ENCODE measurements at places on chromosomes 7 and 10. TPM values are rescaled to one million over a fixed set of nuclear protein-coding genes. Genes with fewer than 3 reads are reported as not detected.

- DNase-seq: peak; percentile 25
These were observed 464.9 kb upstream of the NRP1 start for GRCh38 chr10:33799281-33799943.

Gene UPP1
- 11.7 TPM for total RNA-seq

Gene MYH16
- 0.34 TPM for total RNA-seq

DNA sequence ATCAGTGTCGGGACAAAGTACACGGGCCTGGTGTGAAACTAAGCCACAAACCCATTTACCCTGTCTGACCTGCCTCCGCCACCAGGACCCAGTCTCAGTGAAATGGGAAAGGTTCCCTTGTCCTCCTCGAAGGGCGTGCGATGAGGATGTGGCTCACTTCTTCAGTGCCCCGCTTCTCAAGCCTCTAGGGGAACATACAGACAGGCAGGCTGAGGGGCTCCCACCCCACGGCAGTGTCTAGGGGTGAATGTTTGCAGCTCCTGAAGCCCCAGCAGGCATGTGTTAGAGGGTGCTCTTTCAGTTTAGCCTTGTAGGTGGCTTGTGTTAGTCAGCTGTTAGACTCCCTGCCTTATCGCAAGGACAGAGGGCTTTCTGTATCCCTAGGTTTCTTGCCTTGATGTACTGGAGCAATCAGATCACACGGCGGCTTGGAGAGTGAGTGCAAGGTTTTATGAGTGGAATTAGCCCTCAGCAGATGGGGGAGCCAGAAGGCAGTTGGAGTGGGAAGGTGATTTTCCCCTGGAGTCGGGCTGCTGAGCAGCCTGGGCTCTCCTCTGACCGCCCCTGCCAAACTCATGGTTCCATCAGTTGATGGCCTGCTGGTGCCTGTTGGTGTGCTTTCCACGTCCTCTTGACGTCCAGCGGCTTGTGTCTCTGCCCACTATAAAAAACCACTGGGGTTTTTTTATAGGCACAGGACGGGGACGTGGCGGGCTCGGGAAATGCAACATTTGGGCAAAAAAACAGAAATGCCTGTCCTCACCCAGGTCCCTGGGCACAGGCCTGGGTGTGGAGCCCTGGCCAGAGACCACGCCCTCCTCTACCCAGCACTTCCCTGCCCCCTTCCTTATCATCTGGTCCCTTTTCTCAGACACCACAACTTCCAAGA, 759 bp downstream of the NUDT1 start:
- DNase-seq: peak; percentile 50

- no peak for DNase-seq
These were observed 7.7 kb downstream of the PON1 start for GRCh38 chr7:95316588-95316987.

- DNase-seq: no peak
These were observed 106.4 kb upstream of the GJD4 start for GRCh38 chr10:35498693-35499092.

DNA sequence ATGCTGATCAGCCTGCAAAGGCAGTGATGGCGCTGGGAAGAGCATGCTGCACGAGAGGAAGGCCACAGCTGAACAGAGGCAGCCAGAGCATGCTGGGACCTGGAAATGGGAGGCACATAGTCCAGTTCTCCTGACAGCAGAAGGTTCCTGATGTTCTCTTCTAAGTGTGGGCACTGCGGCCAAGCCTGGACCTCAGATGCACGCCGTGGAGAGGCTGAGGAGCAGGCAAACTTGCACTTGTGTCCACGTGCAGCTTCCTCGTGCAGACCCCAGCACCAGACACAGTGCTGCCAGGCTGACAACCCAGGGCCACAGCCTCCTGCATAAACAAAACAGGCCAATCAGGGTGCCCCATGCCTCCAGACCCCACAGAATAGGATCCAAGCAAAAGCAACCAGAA, 93.5 kb upstream of the LANCL2 start:
- DNase-seq: no peak

- peak; percentile 63 for DNase-seq
These were observed 328.4 kb upstream of the GNAI1 start for GRCh38 chr7:79806161-79806734.

Gene TRIL
- 0.44 TPM for total RNA-seq

All from M059J (cell line).